ENCODE measurements at places on chromosomes 1 and 21.

DNA sequence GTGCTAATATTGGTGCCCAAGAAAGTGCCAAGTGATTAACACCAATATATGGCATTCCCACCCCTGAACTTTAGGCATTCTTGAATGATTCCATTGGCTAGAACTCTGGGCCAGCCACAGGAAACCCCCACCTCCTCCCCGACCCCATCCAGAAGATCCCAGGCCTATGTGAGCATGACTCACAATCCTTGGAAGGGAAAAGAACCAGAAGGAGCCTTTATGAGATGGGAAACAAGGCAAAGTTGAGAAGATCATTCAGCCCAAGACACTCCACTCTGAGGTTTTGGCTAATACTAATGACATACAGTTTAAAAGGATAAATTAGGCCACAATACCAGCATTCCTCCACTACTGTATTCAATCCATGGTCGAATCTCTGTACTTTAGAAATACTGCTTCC lies 21.8 kb downstream of the ELK4 start:
- no peak for DNase-seq

- no peak for DNase-seq
These were observed 4.2 kb upstream of the SERINC2 start for GRCh38 chr1:31408788-31409318.

GRCh38 chr21:27761623-27762022 lies 794.7 kb upstream of the ADAMTS5 start:
- DNase-seq = no peak

DNA sequence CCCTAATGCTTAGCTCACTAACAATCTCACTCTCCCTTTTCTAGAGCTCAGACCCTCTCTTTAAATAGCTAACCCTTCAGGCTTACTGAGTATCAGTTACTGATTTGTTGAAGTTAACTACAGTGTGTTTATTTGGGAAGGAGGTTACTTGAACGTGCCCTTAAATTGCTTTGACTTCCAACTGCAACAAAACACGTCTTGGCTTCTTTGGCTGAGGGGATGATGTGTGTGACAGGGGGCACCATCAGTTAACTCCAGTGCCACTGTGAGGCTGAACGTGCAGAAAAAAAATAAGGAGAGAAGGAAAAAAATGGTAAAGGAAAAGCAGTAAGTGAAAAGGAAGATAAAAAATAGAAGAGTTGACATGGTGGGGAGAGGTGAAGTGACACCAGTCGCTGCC lies 75.1 kb upstream of the NRIP1 start:
- DNase-seq = no peak

DNA sequence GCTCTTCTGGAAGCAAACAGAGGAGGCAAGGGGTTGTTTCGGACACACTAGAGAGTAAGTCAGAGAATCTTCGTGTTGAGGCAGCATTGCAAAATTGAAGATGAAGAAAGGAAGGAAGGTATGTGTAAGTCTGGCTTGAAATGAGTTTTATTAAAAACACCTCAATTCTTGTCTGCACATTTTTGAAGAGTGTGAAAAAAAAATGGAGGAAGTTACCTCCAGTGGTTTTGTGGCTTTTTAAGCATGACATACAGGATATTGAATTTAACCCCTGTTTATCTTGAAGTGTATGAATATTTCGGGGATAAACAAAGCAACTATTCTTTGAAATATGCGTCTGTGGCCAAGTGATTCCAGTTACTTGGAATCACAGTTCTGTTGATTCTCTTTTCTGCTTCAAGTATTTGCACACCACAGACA lies 203.2 kb upstream of the SGIP1 start:
- DNase-seq = no peak

DNA sequence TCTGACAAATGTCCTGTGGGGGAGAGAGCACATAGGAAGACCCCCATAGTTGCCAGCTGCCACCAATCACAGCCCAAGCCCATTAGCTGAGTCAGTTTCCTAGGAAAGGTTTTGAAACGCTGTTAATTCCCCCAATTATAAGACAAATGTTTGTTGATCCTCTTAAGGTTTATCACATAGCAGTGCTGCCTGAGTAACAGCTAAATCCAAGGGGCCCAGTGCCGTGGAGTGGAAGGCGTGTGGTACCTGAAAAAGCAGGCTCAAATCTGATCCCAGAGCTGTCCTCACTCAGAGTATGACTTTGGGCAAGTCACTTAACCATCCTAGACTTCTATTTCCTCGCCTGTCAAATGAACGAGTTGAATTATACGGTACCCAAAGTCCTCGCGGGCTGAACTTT lies 69.5 kb downstream of the GRIK3 start:
- DNase-seq = no peak

- no peak for DNase-seq
These were observed 62.2 kb upstream of the PTCH2 start for GRCh38 chr1:44905276-44905675.

DNA sequence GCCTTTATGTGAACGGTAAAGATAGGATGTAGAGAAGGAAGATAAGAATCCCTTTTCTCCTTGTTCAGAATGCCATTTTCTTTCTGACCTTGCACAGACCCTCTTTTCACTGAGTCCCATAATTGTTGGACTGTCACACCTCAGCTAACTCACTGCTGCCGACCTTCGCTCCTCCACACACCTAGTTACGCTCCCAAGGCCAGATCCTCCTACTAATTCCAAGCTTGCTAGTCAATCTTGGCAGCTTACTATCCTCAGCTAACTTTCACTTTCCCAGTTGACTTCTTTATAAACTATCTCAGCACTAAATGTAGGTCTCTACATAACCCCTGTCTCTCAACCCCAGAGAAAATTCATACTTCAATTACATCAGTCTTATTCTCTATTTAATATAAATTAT lies 471.8 kb upstream of the PRMT6 start:
- DNase-seq = no peak

GRCh38 chr1:32886004-32886827 lies at the start of gene HPCA:
Gene HPCA, plus strand, starts transcription at chr1:32886491. Its CDS starts 2,408 bp downstream, at chr1:32888899.
- DNase-seq = peak; percentile 52

DNA sequence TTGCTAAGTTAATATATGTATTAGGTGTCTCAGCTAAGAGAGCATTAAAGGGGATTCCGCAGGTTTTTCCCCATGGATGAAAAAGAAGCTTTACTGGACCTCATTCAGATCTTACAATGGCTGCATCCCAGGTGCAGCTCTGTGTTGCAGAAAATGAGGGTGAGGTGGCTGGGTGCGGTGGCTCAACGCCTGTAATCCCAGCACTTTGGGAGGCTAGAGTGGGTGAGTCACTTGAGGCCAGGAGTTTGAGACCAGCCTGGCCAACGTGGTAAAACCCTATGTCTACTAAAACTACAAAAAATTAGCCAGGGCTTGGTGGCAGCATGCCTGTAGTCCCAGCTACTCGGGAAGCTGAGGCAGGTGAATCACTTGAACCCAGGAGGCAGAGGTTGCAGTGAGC lies 58.5 kb upstream of the MORC3 start:
- DNase-seq = no peak

DNA sequence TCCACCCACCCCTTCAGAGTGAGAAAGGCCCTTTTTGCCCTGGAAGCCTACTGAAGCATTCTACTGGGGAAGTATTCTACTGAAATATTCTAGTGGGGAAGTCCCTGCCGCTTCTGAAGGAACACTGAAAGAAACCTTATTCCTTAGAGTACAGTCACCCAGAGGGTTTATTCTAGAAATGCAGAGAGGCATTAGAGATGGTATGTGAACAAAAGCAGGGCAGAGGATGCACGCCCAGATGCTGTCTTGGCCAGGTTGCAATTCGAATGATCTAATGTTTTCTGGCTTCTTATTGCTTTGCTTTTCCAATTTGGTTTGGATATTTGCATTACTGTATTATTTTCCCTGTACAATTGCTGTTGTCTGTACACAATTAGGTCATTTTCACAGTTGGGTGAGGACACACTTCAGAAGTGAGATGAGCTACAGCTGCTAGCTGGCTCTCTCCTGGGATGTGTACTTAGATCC lies 37.1 kb downstream of the CCN1 start:
- no peak for DNase-seq

- DNase-seq = no peak
These were observed 206.1 kb downstream of the TM2D1 start for GRCh38 chr1:61518670-61519400.
